CD4-positive, alpha-beta memory T cell (primary cell): ENCODE measurements at places on chromosomes 5 and 9. TPM values are rescaled to one million over a fixed set of nuclear protein-coding genes. Genes with fewer than 3 reads are reported as not detected.

GRCh38 chr5:78569441-78569840 lies 79.1 kb downstream of the LHFPL2 start:
- H3K27me3 ChIP-seq: no peaks in the 10 kb centered on the region
- H3K27ac ChIP-seq: no peak overlapping the region
- no peak overlapping the region for H3K4me3 ChIP-seq
- no peak for DNase-seq

- no peaks in the 10 kb centered on the region for H3K36me3 ChIP-seq
- DNase-seq: no peak
- H3K4me3 ChIP-seq: no peak overlapping the region
- H3K4me1 ChIP-seq: peaks cover 56% of the 10 kb centered on the region
- H3K27ac ChIP-seq: no peak overlapping the region
- H3K27me3 ChIP-seq: no peaks in the 10 kb centered on the region
Measured at GRCh38 chr5:135392256-135392655, 6.8 kb downstream of the MACROH2A1 start.

SHLD3 gene
- 7.4 TPM for total RNA-seq

DDX4 gene
- not detected for total RNA-seq

PCDHA11 gene
- not detected for total RNA-seq
